ENCODE measurements at places on chromosomes 11 and 22. TPM values are rescaled to one million over a fixed set of nuclear protein-coding genes. Genes with fewer than 3 reads are reported as not detected.

DNA sequence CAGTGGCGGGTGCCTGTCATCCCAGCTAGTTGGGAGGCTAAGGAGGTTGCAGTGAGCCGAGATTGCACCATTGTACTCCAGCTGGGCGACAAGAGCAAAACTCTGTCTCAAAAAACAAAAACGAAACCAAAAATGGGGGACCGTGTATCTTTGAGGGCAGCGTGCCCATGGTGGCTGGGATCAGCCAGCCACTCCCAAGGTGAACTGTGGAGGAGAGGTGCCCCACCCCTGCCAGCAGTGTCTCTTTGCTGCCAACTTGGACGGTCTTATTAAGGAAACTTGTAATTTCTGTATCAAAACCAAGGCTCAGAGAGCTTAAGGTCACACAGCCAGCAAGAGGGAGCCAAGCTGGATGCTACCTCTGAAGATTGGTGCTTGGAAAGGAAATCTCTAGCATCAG lies 147.7 kb downstream of the CACNA1I start:
- no peak for DNase-seq
- H3K27ac ChIP-seq = no peak overlapping the region
- no peak overlapping the region for H3K4me3 ChIP-seq
- H3K36me3 ChIP-seq = no peaks in the 10 kb centered on the region

The MPST gene
- 71.3 TPM for total RNA-seq

The ACER3 gene
- 39.3 TPM for total RNA-seq

DNA sequence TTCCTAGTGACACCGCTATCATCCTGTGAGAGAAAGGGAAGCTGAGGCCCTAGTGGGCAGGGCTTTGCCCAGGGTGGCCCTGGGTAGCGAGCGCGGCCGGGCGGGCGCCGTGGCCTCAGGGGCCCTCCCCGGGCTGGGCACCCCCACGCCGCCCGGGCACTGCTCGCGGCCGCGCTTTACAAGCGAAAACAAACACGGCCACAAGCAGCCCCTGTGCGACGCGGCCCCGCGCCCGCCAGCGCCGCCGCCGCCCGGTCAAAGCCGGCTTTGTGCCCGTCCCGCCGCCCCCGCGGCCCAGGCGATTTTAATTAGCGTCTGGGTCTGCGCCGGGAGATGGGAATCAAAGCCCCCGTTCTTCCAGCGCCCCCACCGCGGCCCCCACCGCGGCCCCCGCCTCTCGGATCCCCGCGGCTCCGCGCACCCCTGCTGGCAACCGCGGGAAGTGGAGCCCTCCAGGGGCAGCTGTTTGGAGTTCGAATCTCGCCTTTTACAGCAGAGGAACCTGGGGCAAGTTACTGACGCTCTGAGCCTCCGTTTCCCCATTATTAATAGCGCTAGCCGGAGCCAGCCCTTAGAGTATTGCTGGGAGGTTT lies 47.9 kb downstream of the CHRDL2 start:
- no peak overlapping the region for H3K4me3 ChIP-seq
- no peak overlapping the region for H3K27ac ChIP-seq
- DNase-seq = no peak
- no peaks in the 10 kb centered on the region for H3K4me1 ChIP-seq

- no peaks in the 10 kb centered on the region for H3K36me3 ChIP-seq
- H3K27me3 ChIP-seq = peaks cover 5% of the 10 kb centered on the region
- H3K27ac ChIP-seq = no peak overlapping the region
- no peak overlapping the region for H3K4me3 ChIP-seq
- DNase-seq = no peak
- H3K4me1 ChIP-seq = peaks cover 8% of the 10 kb centered on the region
Measured at GRCh38 chr11:100467821-100468508, 219.1 kb upstream of the ARHGAP42 start.

DNA sequence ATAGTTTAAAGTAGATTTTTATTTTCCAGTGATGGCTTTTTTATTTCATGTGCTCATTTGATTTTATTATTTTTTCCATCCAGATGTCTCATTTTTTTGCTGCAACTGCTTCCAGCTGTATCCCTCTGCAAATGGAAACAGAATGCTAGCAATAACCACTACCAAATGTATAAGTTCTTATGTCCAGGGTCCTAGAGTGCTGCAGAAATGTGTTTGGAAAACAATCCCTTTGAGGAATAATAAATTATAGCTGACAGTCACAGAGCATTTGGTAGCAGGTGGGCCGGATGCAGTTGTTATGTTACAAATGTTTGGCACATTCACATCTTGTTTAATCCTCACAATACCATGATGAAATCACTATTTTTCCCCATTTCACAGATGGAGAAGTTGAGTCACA lies 300.7 kb upstream of the PDGFD start:
- H3K36me3 ChIP-seq = no peaks in the 10 kb centered on the region
- no peak overlapping the region for H3K4me3 ChIP-seq
- H3K4me1 ChIP-seq = no peaks in the 10 kb centered on the region
- H3K27me3 ChIP-seq = no peaks in the 10 kb centered on the region
- no peak for DNase-seq

- peak; percentile 53 for DNase-seq
- H3K4me1 ChIP-seq = peaks cover 49% of the 10 kb centered on the region
- no peak overlapping the region for H3K4me3 ChIP-seq
- peaks cover 21% of the 10 kb centered on the region for H3K27me3 ChIP-seq
- no peak overlapping the region for H3K27ac ChIP-seq
- no peaks in the 10 kb centered on the region for H3K36me3 ChIP-seq
Measured at GRCh38 chr11:117885777-117886176, 9.3 kb upstream of the FXYD6 start.

- no peaks in the 10 kb centered on the region for H3K36me3 ChIP-seq
- H3K4me3 ChIP-seq = no peak overlapping the region
- H3K27me3 ChIP-seq = no peaks in the 10 kb centered on the region
- no peak for DNase-seq
- no peak overlapping the region for H3K27ac ChIP-seq
- peaks cover 19% of the 10 kb centered on the region for H3K4me1 ChIP-seq
Measured at GRCh38 chr11:108890482-108891105, 225.7 kb downstream of the DDX10 start.

The CCDC188 gene
- 2.6 TPM for total RNA-seq

- no peak for DNase-seq
- H3K4me1 ChIP-seq = peaks cover 8% of the 10 kb centered on the region
- H3K36me3 ChIP-seq = peaks cover 4% of the 10 kb centered on the region
- H3K27me3 ChIP-seq = no peaks in the 10 kb centered on the region
- H3K27ac ChIP-seq = no peak overlapping the region
- no peak overlapping the region for H3K4me3 ChIP-seq
Measured at GRCh38 chr11:103902994-103903393, 133.4 kb upstream of the DDI1 start.

The SULT4A1 gene
- total RNA-seq = 10.8 TPM

- H3K36me3 ChIP-seq = peaks cover 4% of the 10 kb centered on the region
- peaks cover 7% of the 10 kb centered on the region for H3K27me3 ChIP-seq
- peak overlapping the region; percentile 66 for H3K4me3 ChIP-seq
- H3K4me1 ChIP-seq = peaks cover 17% of the 10 kb centered on the region
- H3K27ac ChIP-seq = peak overlapping the region; percentile 86
Measured at GRCh38 chr11:68457898-68458249, 2.7 kb upstream of the PPP6R3 start.

The MOGAT2 gene
- 1.2 TPM for total RNA-seq

- H3K4me3 ChIP-seq = no peak overlapping the region
- DNase-seq = no peak
- H3K4me1 ChIP-seq = peaks cover 4% of the 10 kb centered on the region
- no peak overlapping the region for H3K27ac ChIP-seq
- no peaks in the 10 kb centered on the region for H3K36me3 ChIP-seq
- H3K27me3 ChIP-seq = peaks cover 32% of the 10 kb centered on the region
Measured at GRCh38 chr11:134861490-134862104, 449.6 kb upstream of the B3GAT1 start.

DNA sequence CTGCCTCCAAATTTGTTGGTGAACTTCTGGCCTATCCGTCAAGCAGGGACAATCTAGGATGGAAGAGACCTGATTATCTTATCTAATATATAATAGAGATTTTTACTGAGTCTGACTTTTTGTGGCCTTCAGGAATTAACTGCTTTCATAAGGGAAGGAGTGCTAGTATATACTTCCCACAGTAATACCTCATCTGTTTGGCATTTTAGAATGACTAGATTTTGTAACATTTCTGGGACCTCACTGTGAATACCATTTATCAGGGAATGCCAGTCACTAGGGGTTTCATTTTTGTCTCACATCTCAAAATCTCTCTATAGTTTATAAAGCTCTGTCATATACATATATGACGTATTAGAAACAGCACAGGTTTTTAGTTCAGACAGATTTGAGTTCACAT lies 114.3 kb downstream of the INSC start:
- DNase-seq = no peak
- no peaks in the 10 kb centered on the region for H3K4me1 ChIP-seq
- no peaks in the 10 kb centered on the region for H3K36me3 ChIP-seq
- peaks cover 11% of the 10 kb centered on the region for H3K27me3 ChIP-seq
- H3K27ac ChIP-seq = no peak overlapping the region

DNA sequence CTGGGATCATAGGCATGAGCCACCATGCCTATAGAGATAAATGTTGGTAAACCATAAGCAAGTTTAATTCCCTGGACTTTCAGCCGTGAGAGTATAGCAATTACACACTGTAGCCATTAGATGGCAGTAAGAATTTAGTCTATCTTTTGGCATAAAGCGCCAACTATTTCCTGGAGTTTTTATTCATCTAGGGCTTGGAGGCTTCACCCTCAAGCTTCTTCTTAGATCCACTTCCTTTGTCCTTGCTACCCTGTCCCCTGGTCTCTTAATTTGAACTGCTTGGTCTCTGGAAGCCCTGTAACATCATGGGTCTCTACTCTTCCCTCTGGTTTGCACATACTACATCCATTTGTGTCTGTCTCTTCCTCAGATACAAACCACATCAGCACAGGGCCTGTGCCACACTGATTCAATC lies 38.2 kb downstream of the OR10A6 start:
- no peak overlapping the region for H3K4me3 ChIP-seq
- H3K4me1 ChIP-seq = peaks cover 11% of the 10 kb centered on the region
- H3K27ac ChIP-seq = peak overlapping the region; percentile 70
- DNase-seq = no peak
- H3K27me3 ChIP-seq = peaks cover 3% of the 10 kb centered on the region
- no peaks in the 10 kb centered on the region for H3K36me3 ChIP-seq

The UBQLNL gene
- total RNA-seq = 0.19 TPM

DNA sequence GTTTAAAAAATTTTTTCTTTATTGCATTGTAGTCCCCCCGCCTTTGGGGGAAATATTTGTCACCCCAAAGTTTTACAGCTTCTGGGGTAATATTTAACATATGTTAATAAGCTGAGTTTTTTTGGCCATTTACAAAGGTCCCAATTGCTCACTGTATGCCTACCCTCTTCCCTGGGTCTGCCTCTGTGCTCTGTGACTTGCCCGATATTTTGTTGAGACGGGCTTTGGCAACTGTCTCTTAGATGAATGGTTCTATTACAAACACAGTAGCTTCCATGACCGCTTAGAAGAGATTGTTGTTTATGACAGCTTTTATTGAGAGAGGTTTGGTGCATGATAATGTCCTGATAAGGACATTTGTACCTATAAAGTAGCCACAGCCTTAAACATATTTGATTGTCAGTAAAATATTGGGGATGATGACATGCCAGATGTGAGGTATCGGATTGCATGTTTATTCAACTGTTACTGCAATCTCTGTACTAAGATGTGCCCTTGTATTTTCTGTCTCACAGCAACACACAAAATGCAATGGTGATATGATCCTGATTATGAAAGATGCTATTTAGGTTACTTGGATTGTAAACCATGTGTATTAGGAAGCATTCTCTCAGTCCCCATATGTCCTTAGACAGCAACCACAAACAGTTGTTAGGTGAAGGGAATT lies 103.1 kb downstream of the TEAD1 start:
- H3K36me3 ChIP-seq = peaks cover 45% of the 10 kb centered on the region
- H3K27ac ChIP-seq = peak overlapping the region; percentile 45
- H3K27me3 ChIP-seq = no peaks in the 10 kb centered on the region
- DNase-seq = no peak

The C22orf31 gene
- 0.63 TPM for total RNA-seq
